ENCODE measurements at places on chromosomes 7 and 10.

DNA sequence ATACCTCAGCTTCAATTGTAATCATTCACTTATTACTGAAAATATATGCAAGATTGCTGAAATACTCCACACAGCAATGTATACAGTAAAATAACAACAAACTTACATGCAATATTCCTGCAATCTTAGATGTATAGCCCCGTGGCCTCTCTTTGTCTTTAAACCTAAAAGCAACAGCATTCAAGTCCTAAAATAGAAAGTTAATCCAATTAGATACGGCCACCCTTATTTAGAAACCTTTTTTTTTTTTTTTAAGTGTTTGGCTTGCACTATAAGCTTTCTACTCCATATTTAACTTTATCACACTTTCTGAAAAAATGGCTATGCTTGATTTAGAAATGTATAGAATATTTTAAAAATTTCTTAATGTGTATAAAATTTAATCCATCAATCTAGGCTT, 67.6 kb downstream of the IDE start:
- no peak for DNase-seq

DNA sequence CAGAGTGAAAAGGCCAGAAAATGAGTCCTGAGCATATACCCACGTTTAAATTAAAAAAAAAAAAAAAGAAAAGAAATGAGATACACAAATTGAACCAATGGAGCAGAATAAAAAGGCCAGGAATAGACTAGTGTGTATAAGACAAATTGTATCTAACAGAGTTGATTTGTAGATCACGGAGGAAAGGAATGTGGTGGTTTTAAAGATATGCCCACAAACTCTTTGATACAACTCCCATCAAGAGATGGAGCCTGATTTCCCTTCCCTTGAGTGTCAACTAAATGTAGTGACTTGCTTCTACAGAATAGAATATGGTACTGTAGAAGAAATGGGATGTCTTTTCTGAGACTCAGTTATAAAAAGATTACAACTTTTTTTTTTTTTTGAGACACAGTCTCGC, 10.4 kb downstream of the SYPL1 start:
- no peak for DNase-seq

DNA sequence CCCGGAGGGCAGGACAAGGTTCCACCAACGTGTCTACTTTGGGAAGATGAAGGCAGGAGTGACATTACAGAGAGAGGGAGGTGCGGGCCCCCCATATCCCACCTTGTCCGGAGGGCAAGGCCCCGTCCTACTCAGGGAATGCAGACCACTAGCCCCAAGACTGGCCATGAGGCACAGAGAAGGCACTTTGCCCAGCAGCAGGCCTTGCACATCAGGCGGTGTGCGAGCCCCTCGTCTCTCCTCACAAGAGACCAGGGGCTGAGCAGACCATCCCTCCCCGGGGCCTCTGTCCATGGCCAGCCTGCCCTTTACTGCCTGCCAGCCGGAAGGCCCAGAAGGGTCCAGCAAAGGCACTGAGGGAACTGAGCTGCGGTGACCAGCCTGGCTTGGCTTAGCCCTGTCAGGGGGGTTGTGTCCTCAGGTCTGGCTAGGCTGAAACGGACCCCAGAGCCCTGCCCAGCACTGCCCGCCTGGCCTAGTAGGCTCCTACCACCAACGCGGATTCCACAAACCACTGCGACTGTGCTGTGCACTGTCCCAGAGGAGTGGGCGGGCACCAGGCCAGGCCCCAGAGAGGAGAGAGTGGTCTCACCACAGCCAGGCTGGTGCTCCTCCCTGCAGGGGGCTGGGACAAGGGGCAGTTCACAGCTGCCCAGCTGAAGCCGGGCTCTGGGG, 16.7 kb downstream of the CAMK2B start:
- no peak for DNase-seq

GRCh38 chr7:151058781-151059366, 515 bp upstream of the SLC4A2 start:
- DNase-seq = peak; percentile 34

DNA sequence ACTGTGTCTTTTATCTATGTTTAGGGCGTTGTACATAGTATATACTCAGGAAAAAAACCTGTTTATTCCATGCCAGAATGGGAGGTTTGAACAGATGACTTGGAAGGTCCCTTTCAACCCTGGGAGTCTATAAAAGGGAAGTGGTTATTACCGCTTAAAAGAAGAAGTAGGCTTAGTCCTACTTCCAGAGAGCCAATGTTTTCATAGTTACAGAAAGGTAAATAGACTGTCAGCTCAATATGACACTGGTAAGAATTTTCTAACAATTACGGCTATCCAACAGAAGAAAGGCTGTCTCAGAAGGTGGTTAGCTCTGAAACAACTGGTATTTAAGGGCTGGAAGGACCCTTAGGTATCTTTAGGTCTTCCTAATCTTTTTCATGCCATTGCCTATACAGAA, 1.1 kb upstream of the TFAM start:
- DNase-seq = no peak

- DNase-seq = no peak
Measured at GRCh38 chr7:151486074-151486473, 33.6 kb downstream of the RHEB start.

GRCh38 chr10:121601458-121601857, 3.2 kb upstream of the FGFR2 start:
- no peak for DNase-seq
